ENCODE measurements at places on chromosomes 3 and 15.

- no peak for DNase-seq
These were observed 1.9 kb downstream of the FNDC3B start for GRCh38 chr3:172040981-172041963.

- DNase-seq = no peak
These were observed 88.1 kb downstream of the CORO2B start for GRCh38 chr15:68666812-68667450.

- DNase-seq = no peak
These were observed 44.5 kb downstream of the CTDSPL2 start for GRCh38 chr15:44471885-44472455.

GRCh38 chr3:126342991-126343648, 14.1 kb downstream of the KLF15 start:
- DNase-seq = no peak

DNA sequence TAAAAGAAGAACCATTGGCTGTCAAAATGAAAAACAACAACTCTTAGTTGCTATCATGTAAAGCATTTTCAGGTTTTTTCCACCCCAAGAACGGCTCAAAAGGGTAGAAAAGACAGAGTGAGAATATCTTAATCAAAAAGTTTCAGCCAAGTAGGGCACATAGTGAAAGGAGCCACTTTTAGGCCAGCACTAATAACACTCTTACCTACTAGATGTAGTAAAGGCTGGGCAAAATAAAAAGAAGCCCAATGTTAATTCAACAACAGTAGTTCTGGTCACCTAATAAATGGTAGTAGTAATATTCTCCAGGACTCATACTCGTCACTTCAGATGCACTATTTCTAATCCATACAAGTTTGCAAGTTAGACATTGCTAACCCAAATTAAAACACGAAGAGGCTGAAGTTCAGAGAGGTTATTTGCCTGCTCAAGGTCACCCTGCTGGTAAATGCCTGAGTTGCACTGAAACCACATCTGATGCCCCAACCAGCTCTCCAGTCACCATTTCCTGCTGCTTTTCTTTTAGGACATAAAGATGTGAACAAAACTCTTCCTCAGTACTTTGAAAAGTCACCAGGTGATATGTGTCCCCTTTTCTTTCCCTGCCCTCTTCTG, 7.5 kb downstream of the GOLIM4 start:
- no peak for DNase-seq

DNA sequence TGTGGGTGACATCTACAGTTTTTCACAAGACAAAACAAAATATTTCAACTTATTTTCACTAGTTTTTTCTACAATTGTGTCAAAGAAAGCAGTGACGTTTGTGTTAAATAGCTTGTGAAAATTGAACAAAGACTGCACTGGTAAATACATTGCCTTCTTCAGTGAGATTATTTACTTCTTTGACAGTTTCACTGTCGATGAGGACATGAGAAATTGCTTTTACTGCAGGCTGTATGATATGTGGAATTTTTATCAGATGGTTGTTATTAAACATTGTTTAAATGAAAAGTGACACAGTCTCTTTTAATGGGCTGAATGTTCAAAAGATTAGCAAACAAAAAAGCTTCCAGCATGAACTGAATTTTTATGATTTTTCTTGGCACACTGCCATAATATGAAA, 773.9 kb upstream of the CADM2 start:
- DNase-seq = no peak

DNA sequence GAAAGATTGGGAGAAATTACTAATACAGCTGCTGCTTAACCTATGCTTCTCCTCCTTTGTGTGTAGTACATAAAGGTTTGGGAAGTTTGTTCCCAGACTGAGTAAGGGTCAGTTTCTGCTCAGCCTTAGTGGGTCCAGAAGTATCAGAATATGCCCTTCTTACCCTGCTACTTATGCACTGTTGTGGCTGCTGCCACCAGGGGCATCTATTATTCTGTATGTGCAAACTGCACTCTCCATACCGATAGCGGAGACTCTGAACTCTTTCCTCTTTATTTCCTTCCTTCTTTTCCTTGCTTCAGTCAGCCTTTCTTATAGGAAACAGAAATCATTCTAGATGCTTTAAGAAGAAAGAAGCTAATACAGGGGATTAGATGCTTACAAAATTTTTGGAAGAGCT, 4.0 kb downstream of the NEDD4 start:
- no peak for DNase-seq

DNA sequence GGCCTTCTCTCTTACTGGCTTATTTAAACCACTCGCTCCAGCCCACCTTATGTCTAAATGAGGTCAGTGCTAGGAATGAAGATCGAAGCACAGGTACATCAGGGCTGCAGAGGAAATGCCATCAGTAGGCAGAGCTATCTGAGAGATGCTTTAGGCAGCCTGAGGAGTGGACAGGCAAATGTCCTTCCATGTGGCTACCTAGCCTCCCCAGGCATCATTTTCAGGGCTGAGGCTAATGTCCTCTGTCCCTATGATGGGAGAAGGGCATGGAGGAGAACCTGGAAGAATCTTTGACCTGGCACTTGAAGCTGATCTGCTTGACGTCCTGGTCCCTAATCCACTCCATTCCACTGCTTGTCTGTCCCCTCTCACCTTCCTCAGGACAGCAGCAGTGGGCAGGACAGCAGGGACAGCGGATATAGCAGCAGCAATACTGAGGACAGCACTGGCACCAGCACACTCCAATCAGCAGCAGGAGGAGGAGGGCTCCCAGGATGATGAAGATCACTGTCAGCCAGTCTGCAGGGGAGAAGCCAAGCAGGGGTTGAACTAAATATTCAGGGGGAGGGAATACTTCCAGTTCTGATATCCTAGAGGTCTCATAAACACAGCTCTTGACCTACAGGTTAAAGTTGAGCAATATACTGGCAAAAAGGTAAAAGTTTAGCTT, 21.0 kb downstream of the ILDR1 start:
- no peak for DNase-seq

- DNase-seq = no peak
These were observed 105.9 kb upstream of the NEDD4 start for GRCh38 chr15:56099311-56099710.

GRCh38 chr15:27464941-27465612, 494.1 kb downstream of the GABRG3 start:
- no peak for DNase-seq

GRCh38 chr3:10961921-10962320, 30.6 kb upstream of the SLC6A1 start:
- no peak for DNase-seq

- DNase-seq = peak; percentile 17
These were observed 37.5 kb upstream of the STIMATE start for GRCh38 chr3:52934630-52935530.

DNA sequence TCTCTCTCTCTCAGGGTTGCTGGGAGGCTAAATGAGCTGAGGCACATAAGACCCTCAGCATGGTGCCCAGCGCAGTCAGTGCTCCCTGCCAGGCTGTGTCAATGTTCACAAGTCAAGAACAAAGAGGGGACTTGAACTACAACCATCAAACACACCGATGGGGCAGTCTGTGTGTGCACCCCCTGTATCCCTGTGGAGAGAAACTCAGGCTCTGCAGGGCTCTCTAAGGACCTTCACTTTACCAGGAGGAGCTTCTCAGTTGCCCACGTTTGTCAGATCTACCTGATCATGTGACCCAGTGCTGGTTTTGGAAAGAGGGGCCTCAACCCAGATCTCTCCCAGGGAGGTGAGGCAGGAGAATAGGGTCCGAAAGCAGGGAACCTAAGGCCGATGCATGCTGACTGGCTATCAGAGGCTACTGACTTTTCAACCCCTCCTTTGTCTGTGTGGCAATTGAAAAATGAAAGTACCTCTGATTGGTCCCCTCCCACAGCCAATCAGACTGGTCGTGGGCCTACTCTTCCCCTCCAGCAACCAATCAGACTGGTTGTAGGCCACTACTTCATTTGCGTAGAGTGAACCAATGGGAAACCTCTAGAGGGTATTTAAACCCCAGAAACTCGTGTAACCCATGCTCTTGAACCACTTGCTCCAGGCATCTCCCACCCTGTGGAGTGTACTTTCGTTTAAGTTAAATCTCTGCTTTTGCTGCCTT, 34.0 kb downstream of the RHCG start:
- DNase-seq = no peak

GRCh38 chr3:49017971-49018706, at the start of gene DALRD3:
Gene DALRD3 (minus strand): TSS chr3:49018580. CDS start chr3:49018564, 16 bp downstream.
- DNase-seq = peak; percentile 45

DNA sequence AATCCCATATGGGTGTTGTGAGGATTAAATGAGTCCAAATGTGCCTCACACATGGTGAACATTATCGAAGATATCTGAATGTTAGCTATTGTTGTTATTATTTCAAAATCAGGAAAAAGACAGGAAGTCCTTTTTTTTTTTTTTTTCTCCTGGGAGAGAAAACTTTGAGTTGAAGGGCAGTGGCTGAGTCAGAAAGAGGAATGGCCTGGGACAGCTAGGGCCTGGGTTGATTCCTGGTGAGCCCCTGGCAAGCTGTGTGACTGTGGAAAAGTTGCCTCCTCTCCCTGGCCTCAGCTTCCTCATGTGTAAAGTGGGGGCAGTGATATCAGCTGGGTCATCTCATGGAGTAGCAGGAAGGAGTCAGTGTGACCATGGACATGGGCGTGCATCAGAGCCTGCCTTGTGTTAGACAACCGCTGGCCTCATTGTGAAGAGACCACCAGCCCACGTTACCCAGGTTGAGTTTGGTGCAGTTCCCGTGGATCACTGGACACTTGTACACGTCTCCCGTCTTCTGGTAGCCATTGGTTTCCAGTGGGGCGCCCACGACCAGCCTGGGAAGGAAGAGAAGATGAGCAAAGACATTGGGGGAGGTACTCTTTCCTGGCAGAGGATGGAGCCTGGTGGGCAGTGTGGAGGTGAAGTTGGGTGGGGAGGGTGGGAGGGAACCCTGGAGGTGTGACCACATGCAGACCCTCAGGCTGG, 63.1 kb downstream of the ITGA11 start:
- no peak for DNase-seq
